ENCODE measurements at places on chromosomes 2 and 18.

GRCh38 chr2:101030866-101031554 is 28.9 kb downstream of the RPL31 start:
- no peak for DNase-seq

GRCh38 chr18:70207181-70207580 is 1.7 kb upstream of the RTTN start:
- no peak for DNase-seq

DNA sequence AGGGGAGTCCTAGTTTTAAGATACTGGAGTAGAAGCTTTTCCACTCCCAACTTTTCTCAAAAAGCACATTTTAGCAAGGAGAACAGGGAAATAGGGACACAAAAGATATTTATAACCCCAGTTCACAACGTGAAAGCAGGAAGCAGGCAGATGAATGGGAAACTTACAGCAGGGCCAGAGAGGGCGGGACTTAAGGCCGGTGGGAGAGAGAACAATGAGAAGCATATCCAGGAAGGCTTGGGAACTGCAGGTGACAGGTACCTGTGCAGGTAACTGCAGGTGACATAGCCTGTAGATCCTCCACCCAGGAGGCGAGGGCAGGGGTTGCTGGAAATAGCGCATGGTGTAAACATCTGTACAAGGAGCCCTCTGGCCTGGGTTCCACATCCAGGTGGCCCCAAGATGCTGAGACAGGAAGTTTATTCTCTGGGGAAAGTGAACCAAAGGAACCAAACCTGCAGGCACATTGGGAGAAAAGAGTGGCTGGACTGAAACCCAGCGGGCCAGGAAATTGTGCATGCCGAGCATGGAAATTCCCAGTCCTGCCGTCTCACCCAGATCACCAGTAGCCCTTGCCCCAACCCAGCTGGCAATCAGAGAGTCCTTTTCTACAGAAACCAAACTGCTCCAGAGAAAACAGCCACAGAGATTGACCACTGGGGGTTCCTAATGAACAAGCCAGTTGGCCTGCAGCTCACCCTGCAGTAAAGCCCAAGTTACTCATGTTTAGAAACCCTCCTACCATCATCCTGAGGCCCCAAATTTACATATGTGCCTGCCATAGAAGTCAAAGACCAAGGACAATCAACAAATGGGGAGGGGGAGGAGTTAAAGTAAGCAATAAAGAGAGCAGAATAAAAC is 24.3 kb upstream of the COL6A3 start:
- no peak for DNase-seq

DNA sequence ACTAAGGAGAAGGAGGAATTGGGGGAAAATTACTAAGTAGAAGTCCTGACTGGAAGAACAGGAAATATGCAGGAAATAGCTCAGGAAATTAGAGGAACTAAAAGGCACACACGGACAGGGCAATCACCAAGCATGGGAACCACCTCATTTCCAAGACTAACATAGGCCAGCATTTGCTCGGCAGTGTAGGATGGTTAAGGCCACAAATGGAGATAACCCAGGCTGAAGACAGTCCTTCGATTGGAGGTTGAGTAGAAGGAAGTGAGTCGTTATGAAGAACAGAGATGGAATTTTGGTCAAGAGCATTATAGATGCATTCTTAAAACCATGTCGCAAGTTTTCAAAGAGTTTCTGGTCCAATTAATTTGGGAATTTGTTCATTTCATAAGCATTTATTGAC is 401.4 kb downstream of the ALK start:
- no peak for DNase-seq

DNA sequence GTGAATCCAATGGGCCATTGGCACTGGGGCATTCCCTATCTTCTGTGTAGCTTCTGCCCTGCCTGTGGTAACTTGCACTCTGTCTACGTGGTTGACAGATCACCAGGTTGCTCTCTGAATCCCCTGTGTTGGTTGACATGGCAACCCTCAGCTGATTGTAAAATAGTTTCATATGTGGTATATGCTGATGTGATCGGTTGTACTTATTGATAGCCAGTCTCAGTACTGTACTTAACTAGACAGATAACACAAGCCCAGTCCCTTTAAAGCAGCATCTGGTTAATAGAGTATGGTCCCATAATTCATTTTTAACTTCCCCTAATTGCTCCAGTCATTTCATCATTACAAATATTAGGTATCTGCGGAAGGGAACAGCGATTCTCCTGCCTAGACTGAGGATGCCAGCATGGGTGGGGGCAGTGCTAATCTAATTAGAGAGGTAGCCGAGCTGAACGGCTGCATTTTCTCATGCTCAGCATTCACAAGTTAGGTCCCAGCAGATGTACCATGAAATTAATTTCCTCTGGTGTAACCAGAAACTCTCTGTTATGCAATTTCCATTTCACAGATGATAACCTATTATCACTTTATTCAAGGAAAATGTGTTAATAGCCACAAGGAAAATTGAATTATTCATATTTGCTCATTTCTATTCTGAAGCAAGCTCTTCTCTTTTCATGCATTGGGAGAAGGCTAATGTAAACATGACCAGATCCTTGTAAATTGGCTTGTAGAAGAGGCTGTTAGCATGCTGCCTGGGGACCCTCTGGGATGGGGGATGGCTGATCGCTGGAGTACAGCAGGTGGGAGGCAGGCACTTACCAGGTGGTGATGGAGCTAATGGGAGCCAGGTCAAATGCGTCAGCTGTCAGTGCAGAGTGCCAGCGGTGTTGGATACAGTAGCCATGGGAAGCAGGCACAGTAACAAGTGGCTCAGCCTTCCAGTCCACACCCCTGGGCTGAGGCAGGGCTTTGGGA is 608.3 kb downstream of the GALR1 start:
- no peak for DNase-seq

DNA sequence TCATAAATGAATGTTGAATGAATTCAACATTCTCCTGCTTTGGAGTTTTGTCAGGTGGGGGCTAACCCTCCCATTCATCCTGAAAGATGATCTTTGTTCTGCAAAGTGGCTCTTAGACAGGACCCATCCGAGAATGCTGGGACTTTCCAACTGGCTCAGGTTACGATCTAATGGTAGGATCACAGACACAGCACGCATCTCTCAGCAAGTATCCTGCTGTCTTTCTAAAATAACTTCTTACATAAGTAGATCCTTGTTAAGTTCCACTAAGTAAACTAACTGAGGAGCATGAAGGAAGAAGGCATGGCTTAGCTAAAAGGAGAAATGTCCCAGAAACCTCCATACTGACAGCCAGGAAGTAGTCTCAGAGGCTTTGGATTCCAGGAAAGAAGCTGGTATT is 23.7 kb downstream of the CYP27A1 start:
- no peak for DNase-seq

- DNase-seq, result no peak
Observed at GRCh38 chr2:215921895-215922294, 91.5 kb downstream of the MREG start.

DNA sequence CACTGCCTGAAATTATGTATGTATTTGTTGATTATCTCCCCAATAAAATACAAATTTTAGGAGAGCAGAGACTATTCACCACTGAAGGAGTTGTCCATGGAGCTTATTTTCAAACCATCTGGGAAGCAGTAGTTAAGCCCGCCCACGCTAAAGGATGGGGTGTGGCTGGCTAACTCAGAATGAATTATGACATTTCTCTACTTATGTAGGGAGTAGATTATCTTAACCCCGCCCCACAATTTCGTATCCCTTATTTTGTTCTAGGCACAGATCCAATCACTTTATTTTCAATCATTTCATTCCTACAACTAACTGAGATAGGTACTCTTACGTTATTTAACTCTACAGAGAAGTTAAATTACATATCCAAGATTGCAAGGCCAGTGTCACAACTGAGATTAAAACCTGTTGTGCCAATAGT is 1.4 kb upstream of the LAPTM4A start:
- DNase-seq, result no peak

DNA sequence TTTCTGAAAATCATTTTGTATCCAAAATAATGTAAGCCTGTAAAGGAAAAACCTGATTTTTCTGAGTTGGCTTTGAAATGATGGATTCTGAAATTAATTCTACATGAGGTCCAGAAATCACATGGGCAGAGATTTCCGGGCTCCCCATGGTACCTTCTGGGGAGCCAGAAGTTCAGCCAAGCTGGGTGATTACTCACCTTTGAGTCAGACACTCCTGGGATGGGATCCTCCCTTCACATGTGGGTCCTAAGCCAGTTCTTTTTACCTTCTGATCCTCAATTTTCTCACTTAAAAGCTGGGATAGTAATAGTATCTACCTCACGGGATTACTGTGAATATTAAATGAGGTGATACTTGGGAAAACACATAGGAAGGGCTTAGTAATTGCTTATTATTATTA is 179.8 kb upstream of the EPAS1 start:
- no peak for DNase-seq

- DNase-seq, result no peak
Observed at GRCh38 chr2:23595601-23596251, 210.7 kb downstream of the KLHL29 start.

Measured in CD4-positive, alpha-beta T cell treated with Interleukin-17A for 1 hour (primary cell).